ENCODE measurements at places on chromosomes 4 and X.
A peak's percentile ranks its signal among the peaks of the same experiment; 100 is the strongest.

- no peak for DNase-seq
These were observed 24.3 kb upstream of the UXT start for GRCh38 chrX:47683184-47683828.

- no peak for DNase-seq
These were observed 420.4 kb upstream of the AGA start for GRCh38 chr4:177862541-177863176.

DNA sequence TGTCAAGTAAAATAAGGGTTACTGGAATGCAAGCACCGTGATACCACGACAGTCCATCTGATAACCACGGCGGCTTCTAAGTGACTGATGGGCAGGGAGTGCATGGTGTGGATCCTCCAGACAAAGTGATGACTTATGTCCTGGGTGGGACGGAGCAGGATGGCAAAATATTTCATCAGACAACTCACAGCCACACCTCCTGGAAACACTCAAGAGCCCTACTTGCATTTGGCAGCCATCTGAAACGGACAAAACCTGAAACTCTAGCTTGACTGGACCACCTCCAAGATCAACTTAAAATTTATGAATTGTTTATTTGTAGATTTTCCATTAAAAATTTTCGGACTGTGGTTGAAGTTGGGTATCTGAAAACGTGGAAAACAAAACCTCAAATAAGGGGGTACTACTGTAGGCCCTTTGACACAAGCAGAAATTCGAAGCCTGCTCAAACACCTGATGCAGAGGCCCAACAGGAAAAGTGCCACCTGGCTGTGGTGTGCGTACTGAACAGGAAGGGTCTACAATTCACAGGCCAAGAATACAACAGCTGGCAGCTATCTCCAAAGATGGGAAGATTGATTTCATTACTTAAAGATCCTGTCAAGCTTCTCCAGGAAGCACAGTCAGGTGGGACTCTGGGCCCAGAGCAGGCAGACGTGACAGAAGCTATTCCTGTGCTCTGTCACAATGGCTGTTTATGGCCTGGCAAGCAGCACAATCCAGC, 26.0 kb downstream of the LRIT3 start:
- DNase-seq, result no peak

DNA sequence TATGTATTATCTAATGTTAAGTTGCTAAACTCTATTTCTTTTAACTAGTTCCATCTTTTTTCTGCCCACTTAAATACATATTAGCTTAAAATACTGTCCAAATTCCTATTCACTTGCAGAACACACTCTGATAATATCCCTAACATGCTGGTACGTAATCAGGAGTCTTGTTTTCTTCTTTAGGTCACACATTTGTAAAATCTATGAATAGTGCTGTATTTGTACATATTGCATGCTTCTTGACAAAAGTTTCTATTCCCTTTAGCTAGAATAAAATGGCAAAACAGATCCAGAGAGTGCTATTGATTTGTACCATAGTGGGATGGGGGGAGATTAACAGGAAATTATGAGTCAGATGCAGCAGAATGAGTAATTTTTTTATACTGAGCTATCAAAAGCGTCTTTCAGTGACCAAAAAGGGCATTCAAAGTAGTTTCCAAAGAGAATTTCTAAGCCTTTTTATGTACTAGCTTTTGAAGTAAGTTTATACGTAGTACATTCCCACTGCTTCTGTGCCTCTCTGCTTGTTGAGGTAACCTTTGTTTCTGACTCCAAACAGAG, 126.5 kb downstream of the PTPN13 start:
- no peak for DNase-seq

GRCh38 chr4:8353912-8354453, 84.4 kb downstream of the HTRA3 start:
- DNase-seq, result peak; percentile 30

DNA sequence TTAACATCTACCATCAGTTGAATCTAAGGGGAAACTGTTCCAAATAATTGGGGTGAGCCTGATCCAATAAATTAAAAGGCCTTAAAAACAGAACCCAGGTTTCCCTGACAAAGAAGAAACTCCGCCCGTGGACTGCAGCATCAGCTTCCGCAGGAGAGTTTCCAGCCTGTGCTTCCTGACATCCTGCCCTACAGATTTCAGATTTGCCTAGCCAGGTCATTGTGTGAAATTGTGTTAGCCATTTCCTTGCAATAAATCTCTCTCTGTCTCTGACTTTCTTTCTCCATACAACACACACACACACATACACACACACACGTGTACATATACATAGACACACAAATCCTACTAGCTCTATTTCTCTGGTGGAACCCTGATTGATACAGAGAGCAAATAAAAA, 48.3 kb upstream of the LCORL start:
- no peak for DNase-seq

DNA sequence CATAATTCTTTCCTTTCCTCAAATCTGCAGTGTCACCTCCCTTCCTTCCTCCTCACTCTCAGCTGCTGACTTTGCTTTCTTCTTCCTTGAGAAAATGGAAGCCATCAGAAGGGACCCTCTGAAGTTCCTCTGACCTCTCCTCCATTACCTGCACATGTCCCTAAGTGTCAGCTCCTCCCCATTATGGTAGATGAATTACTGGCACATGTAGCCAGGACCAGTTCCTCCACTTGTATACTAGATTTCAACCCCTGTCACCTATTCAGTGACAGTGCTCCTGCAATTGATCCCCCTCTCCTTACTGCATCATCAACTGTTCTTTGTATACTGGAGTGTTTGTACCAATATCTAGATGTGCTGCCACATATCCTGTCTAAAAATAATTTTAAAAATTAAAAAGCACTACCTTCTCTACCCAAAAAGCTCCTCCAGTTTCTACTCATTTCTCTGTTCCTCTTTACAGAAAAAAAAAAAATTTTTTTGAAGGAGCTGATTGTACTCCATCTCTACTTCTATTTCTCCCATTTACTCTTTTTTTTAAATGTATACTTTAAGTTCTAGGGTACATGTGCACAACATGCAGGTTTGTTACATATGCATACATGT, 78.6 kb downstream of the CLCN5 start:
- DNase-seq, result no peak

- DNase-seq, result no peak
These were observed 49.3 kb downstream of the NPNT start for GRCh38 chr4:105944540-105944939.

DNA sequence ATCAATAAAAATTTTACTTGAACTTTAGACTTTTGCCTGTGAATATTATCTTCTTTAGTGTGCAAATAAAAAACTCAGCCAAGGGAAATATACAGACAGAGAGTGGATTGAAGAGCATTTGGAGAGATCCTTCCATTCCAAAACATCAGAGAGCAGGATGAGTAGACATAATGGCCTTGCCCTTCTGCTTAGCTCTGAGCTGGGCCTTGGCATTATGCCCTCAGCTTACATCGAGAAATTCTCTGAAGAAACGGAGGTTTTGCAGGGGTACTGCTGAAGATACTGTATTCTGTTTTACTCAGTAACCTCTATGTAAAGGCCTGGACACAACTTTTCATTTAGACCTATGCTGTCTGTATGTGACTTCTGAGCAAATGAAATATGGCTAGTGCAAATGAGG, 317.4 kb downstream of the STIM2 start:
- DNase-seq, result no peak

- DNase-seq, result no peak
These were observed 67.7 kb upstream of the STARD8 start for GRCh38 chrX:68579810-68580209.

- no peak for DNase-seq
These were observed 127.0 kb upstream of the PDE5A start for GRCh38 chr4:119755599-119755998.

GRCh38 chr4:87044511-87045233, 109.9 kb downstream of the AFF1 start:
- DNase-seq, result no peak

DNA sequence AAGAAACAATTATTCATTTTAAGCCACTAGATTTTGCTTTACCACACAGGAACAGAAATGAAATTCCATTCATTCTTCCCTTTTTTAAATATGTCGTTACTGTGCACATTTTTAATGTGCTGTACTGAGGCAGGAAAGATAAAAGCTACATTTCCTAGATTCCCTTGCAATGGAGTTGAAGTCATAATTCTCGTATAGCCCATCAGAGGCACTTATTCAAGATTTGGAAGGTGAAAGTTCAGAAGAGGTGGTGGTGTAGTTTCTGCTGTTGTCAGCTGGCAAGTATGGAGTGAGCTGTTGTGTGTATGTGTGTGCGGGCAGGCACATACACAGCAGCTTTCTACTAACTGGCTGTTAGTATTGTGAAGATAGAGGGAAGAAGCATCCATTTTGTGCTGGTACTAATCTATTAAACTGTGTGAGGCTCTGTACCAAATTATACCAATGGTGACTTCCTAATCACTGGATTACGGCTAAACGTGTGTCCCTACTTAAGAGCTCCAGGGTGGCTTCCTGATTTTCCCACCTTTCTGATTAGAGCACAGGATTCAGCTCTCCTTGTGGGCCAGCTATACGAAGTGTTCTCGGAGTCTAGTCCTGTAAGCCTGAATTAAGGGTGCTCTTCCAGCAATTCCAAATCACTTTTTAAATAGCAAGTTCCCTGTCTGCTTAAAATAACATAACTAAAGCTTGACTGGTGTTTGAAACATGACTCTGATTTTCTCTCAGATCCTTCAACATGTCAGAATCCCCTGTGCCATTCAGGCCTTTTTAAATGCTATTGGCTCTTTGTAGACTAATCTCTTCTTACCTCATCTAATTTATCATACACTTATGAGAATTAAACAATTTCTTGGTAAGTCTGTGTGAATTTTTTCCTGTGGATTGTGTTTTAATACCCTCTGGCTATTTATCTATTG, 43.8 kb downstream of the PDS5A start:
- no peak for DNase-seq

DNA sequence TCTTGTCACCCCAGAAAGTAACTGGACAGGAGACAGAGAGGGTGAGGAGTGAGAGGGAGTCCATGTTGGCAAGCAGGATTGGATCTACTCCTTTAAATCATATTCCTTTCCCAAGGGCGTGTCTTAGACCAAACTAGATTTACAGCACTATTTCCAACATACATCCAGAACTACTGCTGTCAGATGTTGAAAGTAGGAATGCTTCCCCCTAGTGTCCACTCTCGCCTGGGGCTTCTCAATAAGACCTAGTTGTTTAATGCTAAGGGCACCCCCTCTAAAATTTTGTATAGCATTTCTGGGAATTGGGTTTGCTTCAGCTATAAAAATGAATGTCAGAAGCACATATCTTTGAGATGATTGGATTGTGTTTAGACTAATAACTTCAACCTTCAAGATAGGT, 13.3 kb downstream of the OFD1 start:
- no peak for DNase-seq

- no peak for DNase-seq
These were observed 1.8 kb downstream of the ACOX3 start for GRCh38 chr4:8438743-8439142.

- DNase-seq, result no peak
These were observed 42.7 kb upstream of the PHEX start for GRCh38 chrX:21989384-21989783.

DNA sequence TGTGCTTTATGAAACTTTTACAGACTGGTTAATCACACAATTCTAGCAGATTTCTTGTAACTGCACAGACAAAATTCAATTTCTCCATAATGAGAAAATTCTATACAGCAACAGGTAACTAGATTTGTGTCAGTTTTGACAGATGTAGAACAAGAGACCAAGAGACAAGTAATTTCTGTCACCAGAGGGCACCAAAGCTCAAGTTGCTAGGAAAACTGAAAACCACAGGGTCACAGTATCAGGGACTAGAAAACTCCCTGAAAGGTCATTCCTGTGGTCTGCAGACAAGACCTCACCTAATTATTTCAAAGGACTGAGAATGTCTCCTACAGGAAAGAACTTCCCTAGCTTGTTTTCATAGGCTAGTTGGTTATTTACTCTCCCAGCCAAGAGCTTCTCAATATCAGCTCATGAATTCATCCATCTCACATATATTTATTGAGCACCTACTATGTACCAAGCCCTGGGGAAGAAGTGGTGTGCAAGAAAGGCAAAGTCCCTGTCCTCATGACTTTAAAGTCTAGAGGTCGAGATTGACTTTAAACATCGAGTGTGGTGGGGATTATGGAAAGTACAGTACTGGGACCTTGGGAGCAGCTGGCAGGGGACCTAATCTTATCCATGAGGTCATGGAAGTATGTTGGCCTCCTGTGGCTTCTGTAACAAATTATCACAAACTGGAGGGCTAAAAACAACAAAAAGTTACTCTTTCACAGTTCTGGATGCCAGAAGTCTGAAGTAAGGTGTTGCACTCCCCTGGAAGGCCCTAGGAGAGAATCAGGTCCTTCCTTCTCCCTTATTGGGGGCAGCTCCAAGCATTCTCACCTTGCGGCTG, 47.8 kb upstream of the SETD7 start:
- DNase-seq, result no peak

- DNase-seq, result no peak
These were observed 39.3 kb upstream of the MXD4 start for GRCh38 chr4:2301225-2301642.

DNA sequence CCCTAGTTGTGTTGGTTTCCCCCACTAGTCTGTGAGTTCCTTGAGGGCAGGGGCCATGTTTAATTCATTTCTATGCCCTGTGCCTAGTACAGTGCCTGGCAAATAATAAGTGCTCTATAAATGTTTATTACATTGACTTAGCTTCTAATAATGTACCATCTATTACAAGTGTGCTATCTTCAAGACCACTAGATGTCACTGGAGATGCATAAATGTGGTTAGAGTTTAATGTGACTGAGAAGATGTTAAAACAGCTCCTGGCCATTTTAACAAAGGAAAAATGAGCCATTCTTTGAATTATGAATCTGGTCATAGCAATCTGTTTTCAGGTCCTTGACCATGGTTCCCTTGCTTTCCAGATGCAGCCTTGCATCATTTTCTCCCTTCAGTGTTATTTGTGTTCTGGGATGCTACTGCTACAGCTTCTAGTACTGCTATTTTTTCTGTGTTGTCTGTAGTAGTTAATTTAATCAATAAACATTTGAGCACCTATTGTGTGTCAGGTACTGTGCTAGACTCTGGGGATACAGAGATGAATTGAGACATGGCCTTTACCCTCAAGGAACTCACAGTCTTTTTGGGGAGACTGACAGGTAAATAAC, 43.2 kb downstream of the SLC9A6 start:
- DNase-seq, result no peak
